Activated T-helper 1 cell treated with Interleukin-2 at 50 U/mL for 16 hours (primary cell): ENCODE measurements at places on chromosomes 1 and 21.

DNA sequence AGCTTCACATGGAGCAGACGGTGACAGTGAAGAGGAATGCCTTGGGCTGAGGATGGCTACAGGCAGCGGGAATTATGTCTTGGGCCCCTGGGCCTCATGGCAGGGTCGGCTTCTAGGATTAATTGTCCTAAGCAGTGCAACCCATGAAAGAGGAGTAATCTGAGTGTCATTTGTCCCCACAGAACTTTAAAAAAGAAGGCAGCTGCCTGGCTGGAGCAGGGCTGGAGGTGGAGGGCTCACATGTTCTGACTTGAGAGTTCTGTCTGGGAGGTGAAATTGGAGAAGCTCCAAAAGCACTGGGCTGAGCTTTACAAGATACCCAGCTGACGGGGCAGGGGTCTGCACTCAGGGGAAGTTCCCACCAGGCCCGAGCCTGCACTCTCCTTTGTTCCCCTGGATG, 22.6 kb downstream of the CACNA1S start:
- DNase-seq = no peak

GRCh38 chr1:86841116-86841515, 72.8 kb downstream of the SELENOF start:
- no peak for DNase-seq

DNA sequence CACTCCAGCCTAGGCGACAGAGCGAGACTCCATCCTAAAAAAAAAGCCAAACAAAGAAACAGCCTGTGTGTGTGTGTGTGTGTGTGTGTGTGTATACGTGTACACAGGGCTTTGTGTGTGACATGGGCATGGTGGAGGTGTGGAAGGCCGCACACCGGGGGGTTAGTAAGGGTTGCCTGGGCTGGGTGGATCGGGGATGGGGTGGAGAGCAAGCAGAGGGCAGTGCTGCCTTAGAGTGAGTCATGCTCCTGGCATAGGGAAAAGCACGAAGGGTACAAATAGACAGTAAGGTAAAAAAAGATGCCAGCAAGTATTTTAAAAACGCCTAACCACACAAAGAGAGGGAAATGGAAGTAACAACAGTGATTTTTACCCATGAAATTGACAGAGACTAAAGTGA, 6.2 kb downstream of the PRMT2 start:
- DNase-seq = no peak

- DNase-seq = no peak
Measured at GRCh38 chr21:32340863-32341848, 42.5 kb downstream of the MRAP start.

DNA sequence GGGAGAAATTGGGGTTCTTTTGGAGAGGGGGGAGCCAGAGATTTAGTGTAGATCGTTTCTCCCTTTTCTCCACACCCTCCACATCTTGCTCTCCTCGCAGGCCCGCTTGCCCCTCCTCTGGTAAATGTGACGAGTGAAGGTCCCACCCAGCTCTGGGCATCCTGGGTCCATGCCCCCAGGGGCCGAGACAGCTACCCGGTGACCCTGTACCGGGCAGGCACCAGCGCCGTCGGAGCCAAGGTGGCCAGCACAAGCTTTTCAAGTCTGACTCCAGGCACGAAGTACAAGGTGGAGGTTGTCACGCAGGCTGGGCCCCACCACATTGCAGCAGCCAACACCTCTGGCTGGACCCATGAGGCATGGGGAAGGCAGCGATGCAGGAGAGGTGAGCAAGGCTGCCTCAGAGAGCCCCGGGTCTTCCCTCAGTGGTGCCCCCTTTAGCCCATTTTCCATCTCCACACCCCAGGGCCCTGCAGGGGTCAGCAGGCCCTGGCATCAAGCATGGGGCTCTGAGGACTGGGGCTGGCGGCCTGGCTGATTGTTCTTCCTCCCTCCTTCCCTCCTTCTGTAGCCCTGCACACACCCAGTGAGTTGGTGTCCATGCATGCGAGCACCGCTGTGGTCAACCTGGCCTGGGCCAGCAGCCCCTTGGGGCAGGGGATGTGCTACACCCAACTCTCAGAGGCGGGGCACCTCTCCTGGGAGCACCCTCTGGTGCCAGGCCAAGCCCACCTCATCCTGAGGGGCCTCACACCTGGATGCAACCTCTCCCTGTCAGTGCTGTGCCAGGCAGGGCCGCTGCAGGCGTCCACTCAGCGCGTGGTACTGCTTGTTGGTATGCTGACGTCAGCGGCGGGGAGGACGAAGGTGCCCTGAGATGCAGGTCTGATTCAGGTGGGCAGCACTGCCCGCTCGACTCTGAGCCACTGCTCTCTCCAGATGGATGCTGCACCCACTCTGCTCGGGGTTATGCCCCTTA, 16.4 kb upstream of the LGR6 start:
- no peak for DNase-seq

- DNase-seq = no peak
Measured at GRCh38 chr1:165854101-165854845, 26.9 kb downstream of the UCK2 start.

- no peak for DNase-seq
Measured at GRCh38 chr1:230986976-230987375, 8.1 kb downstream of the ARV1 start.

GRCh38 chr21:28871388-28872010, 121.2 kb downstream of the LTN1 start:
- DNase-seq = no peak

DNA sequence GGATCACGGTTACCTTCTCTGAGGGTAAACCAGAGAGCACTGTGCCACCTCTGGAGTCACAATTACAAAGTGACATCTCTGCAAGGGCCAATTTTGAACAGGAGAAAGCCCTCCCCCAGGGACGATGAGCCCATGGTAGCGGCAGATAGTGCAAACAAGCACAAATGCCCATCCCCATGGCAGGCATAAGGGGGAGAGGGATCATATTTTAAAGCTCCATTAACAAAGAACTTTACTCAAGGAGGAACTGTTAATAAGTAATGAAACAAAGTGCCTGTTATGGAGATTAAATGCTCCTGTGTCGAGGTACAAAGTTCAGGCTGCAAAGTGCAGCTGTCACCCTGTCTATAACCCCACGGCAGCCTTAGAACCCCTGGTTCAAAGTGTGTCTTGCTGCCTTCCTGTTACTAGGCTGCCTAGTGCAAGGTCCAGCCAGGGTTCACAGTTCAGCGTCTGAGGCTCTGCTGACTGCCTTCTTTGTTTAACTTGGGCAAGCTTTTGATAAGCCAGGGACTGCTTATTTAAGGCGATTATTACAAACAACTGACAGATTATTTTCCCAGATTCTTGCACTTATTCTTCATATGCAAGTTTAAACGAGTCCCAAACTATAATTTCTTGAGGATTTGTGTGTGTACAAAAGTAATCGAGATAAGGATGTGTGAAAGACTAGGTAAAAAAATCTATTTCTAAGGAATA, 75.7 kb upstream of the NRIP1 start:
- DNase-seq = no peak

GRCh38 chr1:225424562-225425200, 3.2 kb downstream of the LBR start:
- no peak for DNase-seq

- DNase-seq = no peak
Measured at GRCh38 chr1:42259059-42259738, 75.8 kb downstream of the FOXJ3 start.

GRCh38 chr1:22362626-22363402, 88.8 kb upstream of the ZBTB40 start:
- DNase-seq = no peak

GRCh38 chr1:42432714-42433113, 23.1 kb downstream of the ZMYND12 start:
- no peak for DNase-seq

GRCh38 chr1:44062656-44063179, 31.5 kb upstream of the SLC6A9 start:
- no peak for DNase-seq

- DNase-seq = no peak
Measured at GRCh38 chr1:180392020-180392419, 110.4 kb downstream of the ACBD6 start.

GRCh38 chr1:30760596-30761324, 3.2 kb upstream of the LAPTM5 start:
- no peak for DNase-seq

- no peak for DNase-seq
Measured at GRCh38 chr1:204255966-204256365, 42.2 kb upstream of the GOLT1A start.

- no peak for DNase-seq
Measured at GRCh38 chr1:152654110-152654509, 9.1 kb upstream of the LCE2D start.

DNA sequence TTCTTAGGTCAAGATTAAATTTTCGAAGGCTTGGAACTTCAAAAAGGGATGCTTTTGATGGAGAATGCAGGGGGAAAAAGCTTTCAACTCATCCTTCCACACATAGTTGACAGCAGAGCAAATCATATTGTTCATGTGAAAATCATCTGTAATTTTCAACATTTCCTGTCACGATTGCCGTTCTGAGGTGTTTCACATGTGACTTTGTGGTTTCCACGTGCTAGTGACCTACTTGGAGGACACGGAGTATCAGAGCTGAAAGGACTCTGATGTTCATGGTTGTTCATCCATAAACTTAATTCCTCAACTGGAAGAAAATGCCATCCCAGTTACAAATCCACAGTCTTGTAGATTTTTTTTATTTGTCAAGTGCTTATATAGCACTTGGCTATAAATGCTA, 79.1 kb downstream of the ZP4 start:
- DNase-seq = no peak

DNA sequence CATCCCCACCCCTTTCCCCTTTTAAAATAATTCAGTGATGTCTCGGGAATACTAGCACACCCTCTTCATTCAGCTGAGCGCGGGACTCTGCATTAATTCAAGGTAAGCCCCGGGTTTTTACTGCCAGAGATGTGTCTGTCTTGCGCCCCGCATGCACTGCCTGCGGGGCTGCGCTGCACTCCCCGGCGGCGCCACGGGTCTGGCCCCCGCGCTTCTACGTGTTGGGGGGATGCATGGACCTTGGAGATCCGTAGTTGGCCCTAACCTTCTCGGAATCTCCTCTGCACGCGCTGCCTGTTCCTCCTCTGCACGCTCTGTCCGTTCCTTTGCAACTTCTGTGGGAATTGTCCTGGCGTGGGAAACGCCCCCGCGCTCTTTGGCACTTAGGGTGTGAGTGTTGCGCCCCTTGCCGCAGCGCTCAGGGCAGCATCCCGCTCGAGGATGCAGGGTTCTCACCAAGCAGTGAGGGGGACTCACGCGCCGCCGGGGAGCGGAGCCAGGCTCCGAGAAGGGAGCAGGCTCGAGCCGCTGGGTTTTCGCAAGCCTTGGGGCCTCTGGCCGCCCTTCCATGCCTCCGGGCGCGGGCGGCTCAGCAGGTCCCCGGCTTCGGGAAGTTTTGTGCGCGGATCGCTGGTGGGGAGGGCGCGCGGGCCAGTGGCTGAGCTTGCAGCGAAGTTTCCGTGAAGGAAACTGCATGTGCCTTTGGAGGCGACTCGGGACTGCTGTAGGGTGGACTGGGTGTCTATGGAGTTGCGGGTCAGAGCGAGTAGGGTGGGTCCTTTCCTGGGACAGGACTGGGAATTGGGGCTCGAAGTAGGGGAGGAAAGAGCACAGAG, 165.1 kb upstream of the CACNA1E start:
- DNase-seq = no peak

DNA sequence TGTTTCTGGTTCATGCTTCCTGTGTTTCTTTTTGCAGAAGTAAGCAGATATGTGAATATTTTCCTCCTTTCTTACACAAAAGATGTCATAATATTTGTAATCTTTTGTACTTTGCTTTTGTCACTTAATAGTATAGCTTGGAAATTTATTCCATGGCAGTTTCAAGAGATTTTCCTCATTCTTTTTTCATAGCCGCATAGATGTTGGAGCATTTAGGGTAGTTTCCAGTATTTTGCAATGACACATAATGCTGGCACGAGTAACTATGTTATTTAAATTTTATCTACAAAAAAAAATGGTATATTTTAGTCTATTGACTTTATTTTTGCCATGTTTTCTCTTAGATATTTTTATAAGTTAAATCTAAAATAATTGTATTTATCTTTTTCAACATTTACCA, 40.7 kb downstream of the AGO3 start:
- no peak for DNase-seq

- DNase-seq = no peak
Measured at GRCh38 chr1:231272173-231272572, 31.2 kb downstream of the GNPAT start.

- no peak for DNase-seq
Measured at GRCh38 chr1:33234131-33234530, 22.2 kb upstream of the ZNF362 start.

DNA sequence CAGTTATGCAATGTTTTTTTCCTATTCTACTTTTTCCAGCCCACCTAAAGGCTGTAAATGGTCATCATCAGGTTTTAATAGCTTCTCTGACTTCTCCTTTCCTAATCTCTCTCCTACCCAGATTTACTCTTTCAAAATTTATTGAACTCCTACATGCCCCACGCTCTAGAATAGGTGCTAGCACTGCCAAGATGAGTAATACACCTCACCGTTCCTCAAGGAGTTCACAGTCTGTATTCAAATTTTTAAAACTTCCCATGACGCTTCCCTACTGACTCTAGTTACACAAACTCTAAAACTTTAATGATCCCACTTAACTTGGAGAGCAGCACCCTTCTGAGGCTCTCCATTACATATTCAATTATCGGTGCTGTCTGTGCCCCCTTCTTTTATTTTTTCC, 51.6 kb downstream of the ALG14 start:
- DNase-seq = no peak

- DNase-seq = no peak
Measured at GRCh38 chr1:8116894-8117264, 90.8 kb upstream of the ERRFI1 start.

DNA sequence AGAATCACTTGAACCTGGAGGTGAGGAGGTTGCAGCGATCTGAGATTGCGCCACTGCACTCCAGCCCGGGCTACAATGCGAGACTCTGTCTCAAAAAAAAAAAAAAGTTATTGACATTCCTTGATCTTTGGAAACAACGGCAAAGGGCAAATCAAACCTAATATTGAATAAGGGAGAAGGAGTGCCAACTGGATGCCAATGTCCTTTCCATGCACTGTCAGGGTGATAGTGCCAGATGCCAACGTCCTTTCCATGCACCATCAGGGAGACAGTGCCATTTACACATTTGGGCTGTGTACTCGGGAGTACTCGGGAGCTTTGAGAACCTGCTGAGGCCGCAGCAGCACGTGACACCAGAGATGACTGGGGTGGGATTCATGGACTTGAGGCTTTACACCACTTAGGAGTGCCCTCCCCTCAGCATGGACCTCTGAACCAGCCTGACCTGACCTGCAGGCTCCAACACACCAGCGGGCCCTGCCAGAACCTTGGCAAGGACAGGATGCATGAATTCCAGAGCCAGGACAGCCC, 34.5 kb upstream of the SOD1 start:
- no peak for DNase-seq

- DNase-seq = no peak
Measured at GRCh38 chr1:241782396-241782795, 65.6 kb upstream of the EXO1 start.

DNA sequence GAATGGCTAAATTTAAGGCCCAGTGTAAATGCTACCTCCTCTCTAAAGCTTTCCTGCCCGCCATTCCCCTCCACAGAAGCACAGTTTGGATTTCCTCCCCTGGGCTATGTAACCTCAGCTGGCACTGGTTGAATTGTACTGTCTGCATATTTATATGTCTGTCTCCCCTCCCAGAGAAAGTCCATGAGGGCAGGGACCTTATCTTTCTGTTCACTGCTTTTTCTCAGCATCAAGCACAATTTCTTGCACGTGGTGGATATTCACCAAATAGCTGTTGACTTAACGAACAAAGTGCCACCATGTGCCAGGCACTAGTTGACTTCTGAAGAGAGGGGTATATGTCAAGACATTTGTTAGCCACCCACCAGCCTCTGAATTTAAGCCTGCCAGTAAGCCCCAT, 9.5 kb upstream of the PDIK1L start:
- no peak for DNase-seq
